ENCODE measurements at places on chromosomes 6 and 20. TPM values are rescaled to one million over a fixed set of nuclear protein-coding genes. Genes with fewer than 3 reads are reported as not detected.

Gene REV3L
- total RNA-seq = 156 TPM

Gene HDGFL1
- total RNA-seq = not detected

Gene ELOVL4
- total RNA-seq = 12.3 TPM

Gene GNAS-AS1
- total RNA-seq = 0.39 TPM

Gene TENT5A
- 118 TPM for total RNA-seq

Gene ACOT13
- total RNA-seq = 15.1 TPM

Gene MCHR2
- not detected for total RNA-seq

Gene BFSP1
- 1.3 TPM for total RNA-seq

Gene GTF2H4
- 12.3 TPM for total RNA-seq

Gene CTCFL
- total RNA-seq = not detected

Gene CDC5L
- 27.2 TPM for total RNA-seq

Gene MYL9
- total RNA-seq = 75.1 TPM

Gene FUT9
- total RNA-seq = not detected

Gene ZC2HC1B
- total RNA-seq = 0.26 TPM

Gene BMP5
- total RNA-seq = 0.13 TPM

Gene SLC4A11
- 1.2 TPM for total RNA-seq

Gene IFNGR1
- total RNA-seq = 88.5 TPM

Gene SLX4IP
- total RNA-seq = 6.4 TPM

Gene WTAP
- total RNA-seq = 188 TPM

Gene GLP1R
- total RNA-seq = not detected

Gene IBTK
- total RNA-seq = 81.0 TPM

Gene ZNF391
- total RNA-seq = 5.7 TPM

Gene KCNB1
- total RNA-seq = 6.1 TPM

Gene SLC12A5
- total RNA-seq = under 0.01 TPM

Gene SLC22A7
- total RNA-seq = not detected

Gene EPPIN
- not detected for total RNA-seq

Gene DDR1
- total RNA-seq = 22.2 TPM

Gene ZNF831
- total RNA-seq = not detected

Gene TBXT
- total RNA-seq = not detected

Gene ANGPT4
- under 0.01 TPM for total RNA-seq

Gene FERMT1
- 3.9 TPM for total RNA-seq

Gene JPH2
- 0.22 TPM for total RNA-seq

Gene SAPCD1
- 0.54 TPM for total RNA-seq

Gene OLIG3
- not detected for total RNA-seq

Gene WFDC10B
- not detected for total RNA-seq

Gene RIPPLY2
- under 0.01 TPM for total RNA-seq

Gene FAM83B
- under 0.01 TPM for total RNA-seq

Gene SCGN
- not detected for total RNA-seq

Gene EEF1A2
- not detected for total RNA-seq

Gene CD109
- 176 TPM for total RNA-seq

Gene XKR7
- not detected for total RNA-seq

Gene OXT
- not detected for total RNA-seq

Gene GPX5
- total RNA-seq = not detected

Gene ADGB
- not detected for total RNA-seq

Gene GNRH2
- not detected for total RNA-seq

Gene MATN4
- not detected for total RNA-seq

Gene ADGRF5
- total RNA-seq = not detected

Gene SCUBE3
- total RNA-seq = 3.4 TPM

Gene C6orf141
- total RNA-seq = not detected

Gene MICA
- 15.9 TPM for total RNA-seq

Gene LMBRD1
- 50.0 TPM for total RNA-seq

Gene TJAP1
- total RNA-seq = 12.4 TPM

Gene ZSWIM3
- total RNA-seq = 9.6 TPM

Gene UNC5CL
- 0.26 TPM for total RNA-seq

Data from articular chondrocyte of knee joint (primary cell).